Endothelial cell of umbilical vein (primary cell): ENCODE measurements at places on chromosomes 6 and 20. TPM values are rescaled to one million over a fixed set of nuclear protein-coding genes. Genes with fewer than 3 reads are reported as not detected.
A peak's percentile ranks its signal among the peaks of the same experiment; 100 is the strongest.

The FAM209B gene
- polyA plus RNA-seq = 0.22 TPM in 1 of 2 replicates, not detected in the other

The EHMT2 gene
- 53.3 and 56.4 TPM in 2 replicates for polyA plus RNA-seq

The SAMD10 gene
- 5.3 and 6.9 TPM in 2 replicates for polyA plus RNA-seq

DNA sequence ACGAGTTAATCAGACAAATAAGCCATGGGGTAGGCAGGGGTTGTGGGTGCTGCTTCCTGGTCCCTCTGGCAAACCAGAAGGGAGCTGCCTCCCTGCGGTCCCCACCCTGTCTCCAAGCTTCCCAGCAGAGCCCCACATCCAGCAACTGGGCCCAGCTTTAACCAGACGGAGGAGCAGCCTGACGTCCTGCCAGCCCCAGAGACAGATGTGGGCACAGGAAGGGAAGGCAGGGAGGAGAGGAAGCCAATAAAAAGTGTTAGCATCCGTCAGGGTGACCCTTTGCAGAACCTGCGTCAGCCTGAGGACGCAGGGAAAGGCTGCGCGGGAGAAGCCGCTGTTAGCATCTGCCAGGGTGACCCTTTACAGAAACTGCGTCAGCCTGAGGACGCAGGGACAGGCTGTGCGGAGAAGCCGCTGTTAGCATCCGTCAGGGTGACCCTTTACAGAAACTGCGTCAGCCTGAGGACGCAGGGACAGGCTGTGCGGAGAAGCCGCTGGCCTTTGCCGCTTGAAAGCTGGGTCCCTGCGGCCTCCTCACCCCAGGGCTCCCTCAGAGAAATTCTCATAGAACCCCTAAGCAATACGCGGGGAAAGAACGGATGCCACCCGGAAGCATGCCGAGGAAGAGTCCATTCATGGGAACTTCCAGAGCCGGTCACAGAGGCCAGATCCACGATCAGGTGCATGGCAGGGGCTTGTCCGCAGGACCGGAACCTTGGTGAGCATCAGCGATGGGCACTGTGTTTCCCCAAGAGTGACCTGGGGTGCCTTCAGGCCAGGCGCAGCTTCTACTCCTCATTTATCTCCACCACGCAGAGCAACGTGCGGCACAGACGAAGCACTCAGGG is 15.9 kb downstream of the DLL1 start:
- no peak overlapping the region for H3K4me3 ChIP-seq
- peaks cover 4% of the 10 kb centered on the region for H3K4me1 ChIP-seq
- no peaks in the 10 kb centered on the region for H3K36me3 ChIP-seq

DNA sequence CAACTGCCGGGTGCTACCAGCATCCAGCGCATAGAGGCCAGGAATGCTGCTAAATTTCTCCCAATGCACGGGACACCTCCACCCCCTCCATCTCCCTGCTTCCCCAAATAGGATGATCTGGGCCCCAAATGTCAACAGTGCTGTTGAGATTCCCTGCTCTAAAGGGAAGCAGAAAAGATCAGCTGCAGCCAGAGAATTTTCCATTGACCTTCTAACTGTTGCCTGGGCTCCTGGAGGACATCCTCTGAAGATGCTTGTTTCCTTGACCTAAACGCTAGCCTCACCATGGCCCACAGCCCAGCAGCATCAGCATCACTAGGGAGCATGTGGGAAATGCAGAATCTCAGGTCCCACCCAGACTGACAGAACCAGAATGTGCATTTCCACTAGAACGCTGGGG is 161.3 kb downstream of the GMPR start:
- H3K27ac ChIP-seq = no peak overlapping the region
- no peaks in the 10 kb centered on the region for H3K27me3 ChIP-seq
- no peaks in the 10 kb centered on the region for H3K36me3 ChIP-seq
- H3K4me3 ChIP-seq = no peak overlapping the region

- H3K4me3 ChIP-seq = no peak overlapping the region
- no peak overlapping the region for H3K27ac ChIP-seq
- no peaks in the 10 kb centered on the region for H3K36me3 ChIP-seq
Measured at GRCh38 chr20:49674383-49675352, 39.0 kb downstream of the B4GALT5 start.

GRCh38 chr6:166853371-166854325 is 102.7 kb downstream of the RNASET2 start:
- no peak overlapping the region for H3K27ac ChIP-seq
- no peaks in the 10 kb centered on the region for H3K36me3 ChIP-seq
- no peak for DNase-seq
- H3K4me1 ChIP-seq = no peaks in the 10 kb centered on the region
- no peaks in the 10 kb centered on the region for H3K27me3 ChIP-seq
- no peak overlapping the region for H3K4me3 ChIP-seq

- H3K27ac ChIP-seq = no peak overlapping the region
- DNase-seq = peak; percentile 79
- H3K4me3 ChIP-seq = no peak overlapping the region
- H3K27me3 ChIP-seq = no peaks in the 10 kb centered on the region
Measured at GRCh38 chr6:113414511-113414910, 442.6 kb upstream of the MARCKS start.

GRCh38 chr20:7879883-7880282 is 60.4 kb downstream of the HAO1 start:
- no peak overlapping the region for H3K27ac ChIP-seq
- H3K4me1 ChIP-seq = no peaks in the 10 kb centered on the region
- H3K27me3 ChIP-seq = no peaks in the 10 kb centered on the region
- DNase-seq = no peak
- H3K4me3 ChIP-seq = no peak overlapping the region

DNA sequence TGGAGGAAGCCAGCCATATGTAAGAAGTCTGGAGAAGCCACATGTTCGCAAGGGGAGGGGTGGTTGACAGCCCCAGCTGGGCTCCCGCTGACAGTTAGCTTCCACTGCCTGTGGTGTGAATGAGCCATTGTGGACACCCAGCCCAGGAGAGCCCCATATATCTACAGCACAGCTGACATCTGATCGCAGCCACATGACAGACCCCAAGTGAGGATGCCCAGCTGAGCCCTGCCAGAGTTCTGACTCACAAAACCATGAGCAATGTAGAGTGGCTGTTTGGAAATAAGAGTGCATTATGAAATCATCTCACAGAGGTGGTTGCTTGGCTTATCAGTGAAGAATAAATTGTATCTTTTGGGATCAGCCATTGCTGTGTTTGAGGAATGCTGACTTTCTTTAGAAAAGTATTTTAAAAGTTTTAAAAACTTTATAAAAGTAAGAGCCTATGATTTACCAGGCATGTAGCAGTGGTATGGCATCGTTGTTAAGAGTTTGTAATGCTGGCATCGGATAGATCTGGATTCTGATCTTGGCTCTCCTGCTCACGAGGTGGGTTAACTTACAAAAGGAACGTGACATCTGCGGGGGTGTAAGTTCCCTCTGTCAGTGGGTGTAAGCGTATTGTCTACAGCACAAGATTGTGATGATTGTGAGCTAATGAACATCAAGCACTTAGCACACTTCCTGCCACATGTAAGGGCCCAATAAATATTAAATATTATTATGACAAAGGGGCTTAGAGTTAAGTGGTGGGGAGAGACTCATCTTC is 24.1 kb downstream of the CFAP61 start:
- DNase-seq = no peak
- H3K4me1 ChIP-seq = no peaks in the 10 kb centered on the region
- peaks cover 24% of the 10 kb centered on the region for H3K27me3 ChIP-seq
- no peak overlapping the region for H3K4me3 ChIP-seq
- no peak overlapping the region for H3K27ac ChIP-seq
- no peaks in the 10 kb centered on the region for H3K36me3 ChIP-seq
